ENCODE measurements at places on chromosomes 5 and 9.

DNA sequence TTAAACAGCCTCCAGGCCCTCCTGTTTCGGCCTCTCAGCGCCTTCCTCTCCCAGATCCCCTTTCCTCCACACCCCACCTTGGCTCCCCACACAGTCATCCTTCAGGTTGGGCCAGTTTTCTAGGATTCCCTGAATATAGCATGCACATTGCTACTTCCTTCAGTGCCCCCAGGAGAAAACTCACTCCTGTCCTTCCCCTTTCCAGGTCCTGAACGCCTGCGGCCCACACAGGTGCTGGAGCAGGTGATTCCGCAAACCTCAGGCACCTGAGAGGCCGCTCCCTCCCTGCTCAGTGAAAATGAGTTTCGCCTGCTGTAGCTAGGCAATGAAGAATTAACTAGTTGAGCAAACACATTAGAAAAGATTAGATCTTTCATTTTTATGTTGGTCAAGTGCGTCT, 185.0 kb downstream of the MED10 start:
- no peak for ATAC-seq

GRCh38 chr5:59236986-59237385, 654.1 kb downstream of the RAB3C start:
- ATAC-seq: no peak

- ATAC-seq: no peak
These were observed 68.2 kb downstream of the HMHB1 start for GRCh38 chr5:143880178-143880577.

GRCh38 chr9:33144551-33144950, 22.6 kb downstream of the B4GALT1 start:
- ATAC-seq: no peak

- ATAC-seq: no peak
These were observed 36.5 kb upstream of the LRRC14B start for GRCh38 chr5:154826-155225.

GRCh38 chr9:131484051-131484445, 18.7 kb upstream of the POMT1 start:
- ATAC-seq: no peak

- no peak for ATAC-seq
These were observed 567.5 kb upstream of the RIOK2 start for GRCh38 chr5:97750576-97750975.

DNA sequence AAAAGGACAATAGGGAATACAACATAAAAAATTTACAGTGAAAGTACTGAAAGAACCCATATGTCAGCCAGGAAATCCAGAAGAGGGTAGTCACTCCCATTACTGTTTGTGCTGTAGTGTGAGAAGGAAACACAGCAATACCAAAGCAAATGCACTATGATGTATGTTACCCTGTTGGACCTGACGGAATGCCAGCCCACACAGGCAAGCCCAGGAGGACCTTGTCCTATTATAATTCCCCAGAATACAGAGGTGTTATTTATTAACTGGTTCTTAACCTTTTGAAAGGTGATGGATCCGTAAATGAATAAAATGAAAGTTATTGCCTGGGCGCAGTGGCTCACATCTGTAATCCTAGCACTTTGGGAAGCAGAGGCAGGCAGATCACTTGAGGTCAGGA, 79.0 kb downstream of the GDA start:
- ATAC-seq: no peak

DNA sequence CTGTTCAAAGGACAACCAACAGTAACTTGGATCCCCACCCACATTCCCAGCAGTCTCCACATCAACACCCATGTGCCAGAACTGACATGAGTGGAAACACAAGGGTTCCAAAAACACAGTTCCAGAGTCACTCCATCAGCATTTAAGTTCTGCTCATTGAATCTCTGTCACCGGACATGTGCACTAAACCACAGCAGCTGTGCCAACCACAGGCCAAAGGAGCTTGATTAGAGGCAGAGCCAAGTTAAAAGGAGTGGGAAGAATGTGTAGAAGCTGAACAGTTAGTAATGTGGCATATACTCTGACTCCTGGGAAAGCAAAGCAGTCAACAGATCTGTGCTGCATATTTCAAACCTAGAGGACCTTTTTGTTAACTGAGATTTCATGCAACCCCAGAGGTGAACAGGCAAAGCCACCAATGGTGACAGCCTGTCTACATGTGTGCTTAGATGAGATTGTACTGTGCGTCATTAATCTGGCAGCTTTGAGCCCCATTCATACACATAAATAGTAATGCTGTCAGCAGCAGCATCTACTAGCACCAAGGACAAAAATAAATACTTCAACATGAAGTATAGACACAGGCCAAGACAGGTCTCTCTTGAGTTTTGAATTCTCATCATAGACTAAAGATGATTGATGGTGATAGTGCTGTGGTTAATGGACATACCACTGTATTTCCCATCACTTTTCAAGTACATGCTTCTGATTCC, 16.4 kb upstream of the FST start:
- ATAC-seq: no peak

- ATAC-seq: no peak
These were observed 138.8 kb downstream of the HSD17B3 start for GRCh38 chr9:96163161-96163560.

GRCh38 chr5:56048124-56048523, 53.4 kb upstream of the IL6ST start:
- ATAC-seq: no peak

DNA sequence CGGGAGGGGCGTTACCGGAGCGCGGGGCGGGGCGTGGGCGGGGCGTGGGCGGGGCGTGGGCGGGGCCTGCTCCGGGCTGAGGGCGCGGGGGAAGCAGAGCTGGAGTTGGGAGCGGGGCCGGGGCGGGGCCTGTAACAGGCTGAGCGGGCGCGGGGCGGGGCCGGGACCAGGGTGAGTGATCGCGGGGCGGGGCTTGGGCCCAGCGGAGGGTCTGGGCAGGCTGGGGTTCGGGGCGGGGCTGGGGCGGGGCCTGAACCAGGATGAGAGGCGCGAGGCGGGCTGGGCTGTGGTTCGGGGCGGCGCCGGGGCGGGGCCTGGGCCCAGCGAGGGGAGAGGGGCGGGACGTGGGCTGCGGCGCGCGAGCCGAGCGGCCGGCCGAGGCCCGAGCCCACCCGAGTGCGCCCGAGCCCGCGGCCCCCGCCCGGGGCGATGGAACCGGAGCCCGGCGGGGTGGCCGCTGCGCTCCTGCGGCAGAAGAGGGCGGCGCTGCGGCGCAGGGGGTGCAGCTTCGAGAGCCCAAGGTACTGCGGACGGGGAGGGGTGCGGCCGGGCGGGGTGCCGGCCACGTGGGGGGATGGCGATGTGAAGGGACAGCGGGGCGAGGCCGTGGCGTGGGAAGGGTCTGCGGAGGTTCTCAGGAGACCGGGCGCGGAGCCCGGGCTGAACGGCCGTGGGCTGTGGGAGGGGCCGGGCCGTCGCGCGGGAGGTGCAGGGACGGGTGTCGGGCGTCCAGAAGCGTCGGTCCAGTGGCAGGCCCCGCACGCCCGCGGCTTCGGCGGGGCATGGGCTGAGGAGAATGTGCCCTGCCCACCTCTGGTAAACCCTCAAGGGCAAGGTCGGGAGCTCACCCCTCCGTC, 39.5 kb upstream of the GARNL3 start:
- ATAC-seq: peak; percentile 90

- no peak for ATAC-seq
These were observed 22.6 kb downstream of the HRH2 start for GRCh38 chr5:175680463-175680862.

GRCh38 chr9:110133059-110133458, 74.9 kb downstream of the C9orf152 start:
- no peak for ATAC-seq

DNA sequence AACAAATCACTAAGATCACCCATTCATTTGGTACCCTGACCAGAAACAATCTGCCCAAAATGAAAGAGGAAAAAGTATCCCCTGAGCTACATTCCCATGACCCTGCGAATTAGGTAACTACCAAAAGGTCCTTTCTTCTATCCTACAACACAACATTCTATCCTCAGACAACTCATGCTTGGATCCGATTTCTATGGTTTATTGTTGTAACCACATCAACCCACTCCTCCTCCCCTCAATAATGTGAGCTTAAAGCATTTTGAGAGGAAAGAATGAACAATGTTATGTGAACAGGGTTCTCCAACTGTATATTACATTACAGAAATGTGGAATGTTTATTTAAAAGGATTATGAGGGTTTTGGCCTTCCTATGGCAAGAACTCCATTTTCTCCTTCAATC, 4.0 kb downstream of the SLC35D2 start:
- ATAC-seq: no peak

Measured in stimulated activated memory B cell treated with anti-CD40 and anti-IgM and Interleukin-4, amounts not matched to agents 10 μg/mL and 1 μg/mL and 100 μg/mL, for 72 hours (primary cell).